Muscle of leg (tissue), 16 donors: ENCODE measurements at places on chromosomes 4 and X. TPM values are rescaled to one million over a fixed set of nuclear protein-coding genes. Genes with fewer than 3 reads are reported as not detected.
A peak's percentile ranks its signal among the peaks of the same experiment; 100 is the strongest.

DNA sequence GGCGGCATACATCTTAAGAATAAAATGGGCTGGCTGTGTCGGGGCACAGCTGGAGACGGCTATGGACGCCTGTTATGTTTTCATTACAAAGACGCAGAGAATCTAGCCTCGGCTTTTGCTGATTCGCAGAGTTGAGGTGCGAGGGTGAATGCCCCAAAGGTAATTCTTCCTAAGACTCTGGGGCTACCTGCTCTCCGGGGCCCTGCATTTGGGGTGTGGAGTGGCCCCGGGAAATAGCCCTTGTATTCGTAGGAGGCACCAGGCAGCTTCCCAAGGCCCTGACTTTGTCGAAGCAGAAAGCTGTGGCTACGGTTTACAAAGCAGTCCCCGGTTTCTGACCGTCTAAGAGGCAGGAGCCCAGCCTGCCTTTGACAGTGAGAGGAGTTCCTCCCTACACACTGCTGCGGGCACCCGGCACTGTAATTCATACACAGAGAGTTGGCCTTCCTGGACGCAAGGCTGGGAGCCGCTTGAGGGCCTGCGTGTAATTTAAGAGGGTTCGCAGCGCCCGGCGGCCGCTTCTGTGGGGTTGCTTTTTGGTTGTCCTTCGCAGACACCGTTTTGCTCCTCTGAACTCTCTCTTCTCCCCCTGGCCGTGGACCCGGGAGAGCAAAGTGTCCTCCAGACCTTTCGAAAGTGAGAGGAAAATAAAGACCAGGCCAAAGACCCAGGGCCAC is 1.9 kb downstream of the SHOX start:
- DNase-seq, result peak; percentile 59

Gene ATP5ME
- 256 TPM for polyA plus RNA-seq

DNA sequence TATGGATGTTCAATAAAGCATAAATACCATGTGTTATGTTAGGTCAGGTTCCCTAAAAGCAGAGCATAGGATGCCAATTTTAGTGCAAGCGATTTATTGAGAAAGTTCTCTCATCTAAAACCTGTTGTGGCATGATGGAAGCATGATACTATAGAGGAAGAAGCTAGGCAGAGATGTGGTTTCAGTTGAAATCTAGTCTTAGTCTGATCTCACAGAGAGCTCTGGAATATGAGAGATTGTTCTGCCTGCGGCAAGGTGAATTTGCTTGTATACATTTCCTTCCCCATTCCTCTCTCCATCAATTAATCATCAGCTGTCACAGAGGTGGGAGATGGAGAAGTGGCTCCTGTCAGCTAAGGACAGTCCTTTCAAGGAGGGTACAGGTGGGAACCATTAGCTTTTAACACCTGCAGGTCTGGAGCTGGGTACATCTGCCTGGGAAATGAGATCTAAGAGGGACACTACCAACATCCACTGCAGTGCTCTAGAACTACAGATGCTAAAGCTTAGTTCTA is 252.4 kb downstream of the CFAP299 start:
- DNase-seq, result no peak

- DNase-seq, result no peak
These were observed 19.9 kb downstream of the PHKA1 start for GRCh38 chrX:72694170-72694569.

DNA sequence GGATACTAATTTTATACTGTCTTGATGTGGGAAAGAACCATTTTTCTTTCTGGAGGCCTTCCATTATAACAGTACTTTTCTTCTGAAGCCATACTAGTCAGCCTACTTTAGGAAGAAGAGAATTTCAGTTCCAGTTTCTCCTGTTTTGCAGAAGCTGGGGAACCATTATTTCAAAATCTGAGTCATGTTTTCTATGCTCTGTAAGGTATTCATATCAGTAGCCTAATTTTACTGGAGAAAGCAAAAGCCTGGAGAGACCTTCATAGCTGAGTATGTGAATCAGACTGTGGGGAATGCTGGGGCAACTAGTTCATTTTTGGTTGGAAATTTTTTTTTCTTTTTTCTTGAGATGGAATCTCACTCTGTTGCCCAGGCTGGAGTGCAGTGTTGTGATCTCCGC is 22.4 kb downstream of the AFF1 start:
- DNase-seq, result peak; percentile 42

DNA sequence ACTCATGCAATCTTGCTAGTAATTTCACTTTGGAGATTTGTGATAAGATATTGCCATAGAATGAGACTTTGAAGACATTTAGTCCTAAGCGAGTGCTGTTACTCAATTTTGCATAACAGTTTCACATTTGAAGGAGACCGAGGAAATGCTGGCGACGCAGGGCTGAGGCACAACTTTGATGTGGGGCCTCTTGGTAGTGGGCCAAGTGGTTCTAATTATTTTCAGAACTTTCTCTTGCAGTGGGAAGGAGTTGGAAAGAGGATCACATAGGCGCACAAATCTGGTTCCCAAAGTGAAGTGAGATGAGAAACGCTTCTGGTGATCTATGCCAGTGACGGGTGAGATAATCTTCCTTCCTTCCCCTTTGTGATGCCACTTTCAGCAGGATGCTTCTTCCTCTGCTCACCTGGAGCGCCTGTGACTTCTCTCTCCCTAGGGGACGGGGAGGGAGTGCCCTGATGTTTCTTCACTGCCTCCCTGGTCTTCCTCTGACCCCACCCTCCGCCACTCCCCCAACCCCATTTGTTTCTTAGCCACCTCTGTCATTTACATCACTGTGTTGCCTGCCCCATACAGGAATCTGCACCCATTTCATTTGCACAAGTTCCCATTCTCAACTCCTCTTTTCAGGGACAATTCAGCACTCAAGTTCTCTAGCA is 138.9 kb upstream of the MID1 start:
- peak; percentile 29 for DNase-seq

Gene SMIM10
- polyA plus RNA-seq, result 12.3 TPM

Gene PRRG1
- polyA plus RNA-seq, result 15.6 TPM

GRCh38 chrX:69074726-69075125 is 90.5 kb downstream of the PJA1 start:
- DNase-seq, result no peak

GRCh38 chr4:47597696-47598095 is 112.6 kb downstream of the ATP10D start:
- no peak for DNase-seq

DNA sequence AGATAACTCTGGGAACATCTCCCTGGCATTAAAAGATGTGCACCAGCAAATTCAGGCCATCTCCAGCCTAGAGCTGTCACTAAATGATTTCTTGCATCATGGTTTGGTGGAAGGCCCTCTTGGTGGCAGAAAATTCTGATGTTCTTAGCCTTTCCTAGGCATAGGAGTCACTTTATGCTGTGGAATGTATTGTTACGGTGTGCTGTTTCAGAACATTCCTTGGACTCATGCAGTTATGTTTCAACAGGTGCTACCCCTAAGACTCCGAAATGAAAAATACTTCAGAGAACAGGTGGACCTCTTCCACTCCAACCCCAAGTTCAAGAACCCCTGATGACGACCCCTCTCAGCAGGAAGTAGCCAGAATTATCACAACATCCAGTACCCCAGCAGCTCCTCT is 20.3 kb upstream of the PAPSS1 start:
- DNase-seq, result no peak
